ENCODE measurements at places on chromosomes 7 and 10. TPM values are rescaled to one million over a fixed set of nuclear protein-coding genes. Genes with fewer than 3 reads are reported as not detected.

Gene PBLD
- 4.2 TPM for total RNA-seq

Gene KNDC1
- not detected for total RNA-seq

Gene SHLD2
- total RNA-seq = 26.8 TPM

Gene PLXDC2
- 10.2 TPM for total RNA-seq

Gene PALS2
- total RNA-seq = 16.4 TPM

Gene SLC18A3
- total RNA-seq = not detected

Gene AKR1D1
- total RNA-seq = not detected

Gene TRIM50
- not detected for total RNA-seq

Gene FAM25G
- total RNA-seq = not detected

Gene ATOH7
- total RNA-seq = not detected

Gene INMT
- not detected for total RNA-seq

Gene CPA2
- not detected for total RNA-seq

Gene TRIL
- total RNA-seq = 31.8 TPM

Gene PRXL2A
- 263 TPM for total RNA-seq

Gene STEAP2
- total RNA-seq = 0.52 TPM

Gene CYP51A1
- total RNA-seq = 77.7 TPM

Gene OR2A42
- total RNA-seq = not detected

Gene SUN3
- total RNA-seq = not detected

Gene EIF5AL1
- 0.17 TPM for total RNA-seq

Gene C10orf62
- not detected for total RNA-seq

Gene UCN3
- not detected for total RNA-seq

Gene TRIM73
- total RNA-seq = 2.0 TPM

Gene AP5Z1
- 20.1 TPM for total RNA-seq

Gene WDR37
- 14.3 TPM for total RNA-seq

Gene RBP3
- not detected for total RNA-seq

Gene PLA2G12B
- total RNA-seq = 0.43 TPM

Gene GPR15LG
- total RNA-seq = not detected

Gene NODAL
- total RNA-seq = not detected

Gene VENTX
- not detected for total RNA-seq

Gene ATP5MK
- total RNA-seq = 241 TPM

Gene GRM3
- not detected for total RNA-seq

All from dermis lymphatic vessel endothelial cell (primary cell).